ENCODE measurements at places on chromosomes 7 and 10.
A peak's percentile ranks its signal among the peaks of the same experiment; 100 is the strongest.

GRCh38 chr10:11825796-11826414 is 2.7 kb downstream of the PROSER2 start:
- DNase-seq = no peak

DNA sequence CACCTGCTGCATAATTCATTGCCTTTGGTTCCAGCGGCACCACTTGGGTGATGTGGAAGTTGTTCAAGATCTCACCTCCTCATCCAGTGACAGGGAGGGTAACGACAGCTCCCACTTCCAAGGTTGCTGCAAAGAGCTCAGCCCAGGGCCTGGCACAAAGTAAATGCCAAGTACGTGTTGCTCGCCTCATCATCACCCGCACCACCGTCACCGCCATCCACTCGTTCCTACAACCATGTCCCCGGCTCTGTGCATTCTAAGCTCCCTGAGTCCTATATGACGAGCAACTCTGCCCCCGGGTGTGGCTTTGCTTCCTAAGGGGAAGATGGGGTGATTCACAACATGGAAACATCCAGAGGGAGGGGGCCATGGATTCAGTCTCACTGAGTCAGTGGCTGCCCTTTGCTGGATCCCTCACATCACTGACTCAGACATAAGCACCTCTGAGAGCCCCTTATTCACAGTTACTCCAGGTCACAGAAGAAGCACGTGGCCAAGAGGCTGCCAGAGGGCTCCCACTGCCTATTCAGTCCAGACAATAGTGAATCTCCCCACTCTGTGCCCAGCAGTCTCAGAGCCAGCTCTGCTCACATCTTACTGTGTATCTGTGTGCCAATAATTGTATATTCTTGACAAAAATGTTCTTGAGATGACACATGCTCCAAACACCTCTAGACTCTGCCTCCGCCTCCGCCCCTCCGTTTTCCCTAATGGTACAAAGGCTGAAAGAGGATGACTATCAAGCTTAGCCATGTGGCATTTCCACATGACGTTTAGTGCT is 159.1 kb downstream of the GFRA1 start:
- DNase-seq = no peak

- peak; percentile 81 for DNase-seq
Measured at GRCh38 chr7:23277359-23277989, 21.7 kb upstream of the MALSU1 start.

GRCh38 chr7:72278550-72278949 is 133.6 kb downstream of the CALN1 start:
- no peak for DNase-seq

GRCh38 chr7:113094517-113095249 is 8.1 kb upstream of the GPR85 start:
- DNase-seq = no peak

- no peak for DNase-seq
Measured at GRCh38 chr7:47866120-47866519, 82.1 kb downstream of the PKD1L1 start.

- DNase-seq = peak; percentile 83
Measured at GRCh38 chr7:134293002-134293740, 23.6 kb downstream of the SLC35B4 start.

GRCh38 chr7:156039971-156040677 is 227.9 kb upstream of the SHH start:
- DNase-seq = no peak

- DNase-seq = no peak
Measured at GRCh38 chr10:123421461-123421860, 244.7 kb upstream of the GPR26 start.

DNA sequence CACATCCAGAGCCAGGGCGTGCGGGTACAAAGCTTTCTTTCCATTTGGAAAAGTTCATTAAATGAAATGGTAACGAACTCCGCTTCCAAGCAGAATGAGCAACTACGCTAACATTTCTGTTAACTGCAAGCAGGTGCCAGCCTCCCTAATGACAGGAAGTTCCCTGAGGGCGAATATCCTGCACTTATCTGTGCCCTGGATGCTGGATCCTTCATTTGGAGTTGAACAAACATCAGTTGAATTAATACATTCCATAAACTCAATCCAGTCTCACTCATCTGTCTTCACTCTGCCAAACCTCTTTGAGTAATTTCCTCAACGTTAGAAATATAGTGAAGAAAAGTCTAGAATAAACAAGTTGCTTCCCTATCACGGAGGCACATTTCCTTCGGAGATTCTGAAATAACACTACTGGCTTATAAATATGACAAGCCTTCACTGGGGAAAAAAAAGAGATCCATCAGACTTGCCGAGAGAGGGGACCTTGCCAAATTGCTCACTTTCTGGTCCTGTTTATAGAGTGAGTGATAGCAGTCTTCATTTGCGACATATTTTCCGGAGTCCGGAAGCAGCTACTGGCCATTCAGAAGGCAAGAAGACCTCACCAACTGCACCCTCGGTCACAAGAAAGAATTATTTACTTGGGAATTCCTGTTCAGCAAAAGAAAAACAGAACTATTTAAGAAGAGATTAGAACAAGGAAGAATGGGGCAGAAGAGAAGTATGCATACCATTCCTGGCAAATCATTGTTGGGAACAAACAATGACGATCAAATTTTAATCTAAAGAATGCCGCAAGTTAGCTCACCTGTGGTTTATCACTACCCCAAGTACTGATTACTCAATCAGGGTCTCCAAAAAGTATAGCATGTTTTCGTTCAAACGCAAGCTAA is 196.4 kb downstream of the FAM107B start:
- DNase-seq = peak; percentile 71

- DNase-seq = no peak
Measured at GRCh38 chr7:128814499-128814898, 15.7 kb upstream of the FLNC start.

DNA sequence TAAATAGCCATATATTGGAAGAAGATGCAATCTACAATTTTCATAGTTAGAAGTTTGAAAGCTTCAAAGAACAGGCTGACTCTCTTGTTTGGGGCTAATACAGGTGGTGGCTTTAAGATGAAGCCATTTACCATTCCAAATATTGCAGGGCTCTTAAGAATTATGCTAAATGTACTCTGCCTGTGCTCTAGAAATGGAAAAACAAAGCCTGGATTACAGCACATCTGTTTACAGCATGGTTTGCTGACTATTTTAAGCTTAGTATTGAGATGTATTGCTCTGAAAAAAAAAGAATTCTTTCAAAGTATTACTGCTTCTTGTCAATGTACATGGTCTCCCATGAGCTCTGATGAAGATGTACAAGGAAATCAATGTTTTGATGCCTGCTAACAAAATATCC is 34.2 kb downstream of the AGMO start:
- no peak for DNase-seq

DNA sequence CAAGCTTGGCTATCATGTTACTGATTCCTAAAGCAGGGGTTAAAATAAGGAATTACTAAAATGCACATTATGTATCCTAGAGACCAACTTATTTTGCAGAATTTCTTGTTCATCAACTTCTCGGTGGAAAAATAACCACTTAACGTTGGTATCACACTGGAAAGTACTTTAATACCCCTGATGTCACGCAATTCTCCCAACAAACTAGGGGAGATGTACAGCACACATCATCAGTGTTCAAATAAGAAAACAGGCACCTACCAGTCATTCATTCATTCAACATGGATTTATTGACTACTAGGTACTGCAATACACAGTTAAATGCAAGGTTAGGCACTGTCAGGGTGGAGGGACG is 648 bp downstream of the HUS1 start:
- no peak for DNase-seq

DNA sequence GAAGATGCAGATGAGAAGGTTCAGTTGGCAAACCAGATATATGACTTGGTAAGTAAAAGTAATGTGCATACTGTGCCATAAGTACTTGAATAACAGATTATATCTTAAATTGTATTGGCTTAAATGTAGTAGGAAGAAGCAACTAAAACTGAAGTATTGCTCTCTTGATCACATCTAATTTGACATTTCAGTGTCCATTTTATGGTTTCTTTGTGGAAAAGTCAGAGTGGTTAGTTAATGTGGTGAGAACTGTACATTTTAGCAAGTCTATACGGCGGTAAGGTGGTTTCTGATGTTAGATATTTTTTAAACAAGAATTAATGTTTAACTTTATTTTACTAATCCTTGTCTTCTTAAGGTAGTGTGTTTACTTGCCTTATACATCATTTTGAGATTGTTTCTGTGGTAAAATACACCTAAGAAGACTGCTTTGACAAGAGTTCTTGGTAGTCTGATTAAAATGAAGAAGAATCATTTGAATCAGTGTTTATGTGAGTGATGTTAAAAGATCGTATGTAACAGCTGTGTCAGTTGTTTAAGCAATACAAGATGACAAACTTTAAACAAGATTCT is 5.1 kb downstream of the ING3 start:
- no peak for DNase-seq

DNA sequence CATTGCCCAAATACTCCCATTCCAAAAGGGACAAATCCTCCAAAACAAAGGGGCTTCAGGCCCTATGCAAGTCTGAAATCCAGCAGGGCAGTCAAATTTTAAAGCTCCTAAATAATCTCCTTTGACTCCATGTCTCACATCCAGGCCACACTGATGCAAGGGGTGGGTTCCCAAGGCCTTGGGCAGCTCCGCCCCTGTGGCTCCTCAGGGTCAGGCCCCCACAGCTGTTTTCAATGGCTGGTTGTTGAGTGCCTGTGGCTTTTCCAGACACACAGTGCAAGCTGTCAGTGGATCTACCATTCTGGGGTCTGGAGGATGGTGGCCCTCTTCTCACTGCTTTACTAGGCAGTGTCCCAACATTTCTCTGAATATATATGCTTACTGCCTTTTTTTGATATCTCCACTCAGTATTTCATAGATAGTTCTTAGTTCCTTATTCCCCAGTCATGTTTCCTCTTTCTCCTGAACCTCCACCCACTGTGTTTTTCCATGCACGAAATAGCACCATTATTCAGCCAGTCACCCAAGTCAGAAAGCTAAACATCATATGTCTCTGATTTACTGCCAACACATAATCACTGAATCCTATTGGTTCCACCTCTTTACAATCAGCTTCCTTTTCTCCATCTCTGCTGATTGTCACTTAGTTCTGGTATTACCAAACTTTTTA is 172.6 kb upstream of the CACNA2D1 start:
- DNase-seq = peak; percentile 82

GRCh38 chr7:11252011-11252607 is 278.4 kb downstream of the PHF14 start:
- no peak for DNase-seq

DNA sequence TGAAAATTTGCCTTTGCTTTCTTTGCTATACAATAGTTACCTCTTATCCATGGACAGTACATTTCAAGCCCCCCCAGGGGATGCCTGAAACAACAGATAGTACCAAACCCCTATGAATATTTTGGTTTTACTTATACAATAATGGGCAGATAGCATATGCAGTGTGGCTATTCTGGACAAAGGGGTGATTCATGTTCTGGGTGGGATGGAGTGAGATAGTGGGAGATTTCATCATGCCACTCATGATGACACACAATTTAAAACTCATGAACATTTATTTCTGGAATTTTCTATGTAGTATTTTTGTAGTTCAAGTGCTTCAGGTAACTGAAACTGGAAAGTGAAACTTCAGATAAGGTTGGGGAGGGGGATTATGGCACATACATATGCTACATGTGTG is 12.0 kb downstream of the STARD3NL start:
- peak; percentile 40 for DNase-seq

DNA sequence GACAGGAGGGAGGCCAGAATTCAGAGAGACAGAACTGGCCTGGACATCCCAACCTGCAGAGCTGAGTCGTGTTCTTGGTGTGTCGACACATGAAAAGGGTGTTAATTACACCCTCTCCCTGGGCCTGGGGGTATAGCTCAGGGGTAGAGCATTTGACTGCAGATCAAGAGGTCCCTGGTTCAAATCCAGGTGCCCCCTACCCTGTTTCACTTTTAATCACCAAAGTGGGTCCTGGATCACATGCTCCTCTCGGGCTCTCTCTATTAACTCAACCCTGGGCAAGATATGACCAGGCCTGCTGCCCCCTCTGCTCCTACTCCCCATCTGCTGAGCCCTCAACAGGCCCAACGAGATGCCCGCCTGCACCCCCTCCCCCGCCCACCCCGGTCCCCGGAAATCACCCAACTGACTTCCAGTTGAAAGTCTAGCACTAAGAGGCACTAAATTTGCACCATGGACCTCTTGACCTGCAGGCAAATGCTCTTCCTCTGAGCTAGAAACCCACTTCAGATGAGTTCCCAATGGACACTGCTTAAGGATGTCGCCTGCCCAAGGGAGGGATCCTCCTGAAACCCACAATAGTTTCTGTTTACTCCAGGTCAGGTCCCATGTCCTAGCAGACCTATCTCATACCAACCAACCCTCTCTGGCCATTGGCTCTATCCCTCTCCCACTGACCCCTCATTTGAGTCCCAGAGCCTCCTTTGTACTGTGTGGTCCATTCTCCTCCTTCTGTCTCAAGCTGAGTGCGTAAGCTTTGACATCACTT is 137.6 kb downstream of the ZNF467 start:
- DNase-seq = no peak

- DNase-seq = no peak
Measured at GRCh38 chr7:139782932-139783331, 5.1 kb upstream of the HIPK2 start.

DNA sequence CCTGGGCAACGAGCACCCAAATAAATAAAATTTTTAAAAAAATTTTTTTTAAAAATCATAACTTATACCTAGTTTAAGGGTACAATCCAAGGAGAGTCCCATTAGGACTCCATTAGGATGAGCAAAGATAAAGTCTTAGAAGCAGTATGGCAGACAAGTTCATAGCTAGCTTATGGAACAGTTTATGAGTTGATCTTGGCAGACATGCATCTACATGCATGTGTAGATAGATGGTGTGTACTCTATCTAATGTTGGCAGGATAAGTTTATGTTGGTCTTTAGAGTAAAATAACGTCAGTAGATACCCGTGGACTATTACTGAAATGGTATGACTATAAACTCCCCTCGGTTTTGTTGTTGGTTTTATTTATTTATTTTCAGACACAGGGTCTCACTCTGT is 40.2 kb downstream of the NSUN6 start:
- no peak for DNase-seq

DNA sequence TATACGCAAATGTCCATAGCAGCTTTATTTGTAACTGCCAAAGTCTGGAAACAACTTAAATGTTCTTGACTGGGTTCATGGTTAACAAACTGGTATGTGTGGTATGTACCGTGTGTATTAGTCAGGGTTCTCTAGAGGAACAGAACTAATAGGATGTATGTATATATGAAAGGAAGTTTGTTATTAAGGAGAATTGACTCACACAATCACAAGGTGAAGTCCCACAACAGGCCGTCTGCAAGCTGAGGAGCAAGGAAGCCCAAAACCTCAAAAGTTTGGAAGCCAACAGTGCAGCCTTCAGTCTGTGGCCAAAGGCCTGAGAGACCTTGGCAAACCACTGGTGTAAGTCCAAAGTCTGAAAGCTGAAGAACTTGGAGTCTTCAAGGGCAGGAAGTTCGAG is 66.8 kb downstream of the TMEM168 start:
- DNase-seq = no peak

Measured in suppressor macrophage treated with lipopolysaccharide for 4 hours (primary cell).